ENCODE measurements at places on chromosomes 7 and 10.

DNA sequence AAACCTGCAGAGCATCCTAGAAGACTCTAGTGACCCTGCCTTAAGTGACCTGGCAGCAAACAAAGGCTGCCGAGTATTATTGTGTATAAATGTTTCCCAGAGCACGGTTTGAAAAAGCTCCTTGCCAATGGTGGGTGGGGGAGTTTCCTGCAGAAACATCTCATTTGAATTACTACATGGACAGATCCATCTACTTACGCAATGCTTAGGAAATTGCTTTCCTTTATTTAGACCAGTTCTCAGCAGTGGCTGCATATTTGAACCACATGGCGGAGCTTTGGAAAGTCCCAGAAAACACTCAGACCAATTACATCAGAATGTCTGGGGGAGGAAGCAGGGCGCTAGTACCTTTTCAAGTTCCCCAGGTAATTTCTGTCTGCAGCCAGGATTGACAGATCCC lies 560.9 kb downstream of the SDK1 start:
- no peak for DNase-seq

DNA sequence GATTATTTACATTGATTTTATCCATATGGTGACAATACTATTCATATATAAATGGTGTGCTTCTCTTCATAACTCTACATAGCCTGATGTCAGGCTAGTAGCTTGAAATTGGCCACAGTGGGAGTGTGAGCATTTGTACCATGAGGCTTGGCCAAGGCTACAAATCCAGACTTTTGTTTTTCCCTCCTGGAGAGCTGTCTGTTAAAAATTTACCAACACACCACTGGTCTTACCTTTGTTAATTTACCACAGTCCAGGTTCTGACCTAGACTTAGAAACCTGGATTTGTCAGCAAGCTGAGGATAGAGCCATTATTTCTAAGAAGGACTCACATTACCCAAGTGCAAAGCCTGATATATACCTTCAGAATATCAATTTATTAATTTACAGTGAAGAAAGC lies 45.5 kb upstream of the ATRNL1 start:
- no peak for DNase-seq

- DNase-seq = no peak
These were observed 142.8 kb downstream of the DNAJC1 start for GRCh38 chr10:21860718-21861117.

DNA sequence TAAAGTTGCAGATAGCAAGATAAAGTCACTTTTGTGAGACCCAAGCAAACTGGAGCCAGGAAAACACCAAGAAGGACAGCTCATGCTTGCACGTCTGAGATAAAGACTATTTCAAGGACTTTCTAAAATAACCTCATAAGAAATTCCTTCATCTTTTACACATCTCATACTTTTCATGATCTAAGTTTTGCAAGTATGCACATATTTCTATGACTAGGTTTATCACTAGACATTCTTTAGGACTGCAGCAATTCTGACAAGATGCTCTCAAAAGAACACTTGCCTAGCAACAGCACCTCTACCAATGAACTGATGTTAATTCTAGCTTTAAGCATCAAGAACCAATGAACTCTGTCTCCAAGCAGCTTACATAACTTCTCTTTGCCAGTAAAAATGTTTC lies 457.6 kb downstream of the SEMA3D start:
- DNase-seq = no peak

GRCh38 chr7:74175340-74175739 lies 1.2 kb downstream of the EIF4H start:
- DNase-seq = no peak

- no peak for DNase-seq
These were observed 24.8 kb downstream of the ARHGAP19 start for GRCh38 chr10:97267671-97268070.

- no peak for DNase-seq
These were observed 34.6 kb downstream of the ZEB1 start for GRCh38 chr10:31353574-31353973.

- DNase-seq = no peak
These were observed 9.7 kb downstream of the ADAP1 start for GRCh38 chr7:944744-945143.

GRCh38 chr10:51832652-51833383 lies 133.4 kb upstream of the CSTF2T start:
- DNase-seq = no peak

DNA sequence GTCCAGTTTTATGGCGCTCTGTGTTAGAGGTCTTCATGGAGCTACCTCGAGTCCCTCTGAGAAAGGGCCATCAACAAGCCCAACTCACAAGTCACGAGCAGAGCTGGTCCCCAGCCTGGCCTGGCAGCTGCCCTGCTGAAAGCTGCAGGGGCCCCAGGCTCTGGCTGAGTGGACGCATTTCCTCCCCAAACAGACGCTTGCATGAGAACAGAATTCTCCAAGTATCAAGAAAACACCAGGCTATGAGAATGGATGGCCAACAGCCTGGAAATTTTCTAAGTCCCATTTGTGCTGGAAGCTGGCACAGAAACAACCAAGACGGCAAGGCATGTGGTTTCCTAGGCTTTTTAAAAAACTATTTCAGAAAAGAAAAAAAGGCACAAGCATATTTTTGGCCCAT lies 114.8 kb downstream of the FAM53B start:
- no peak for DNase-seq

GRCh38 chr7:46071076-46071475 lies 150.0 kb upstream of the IGFBP3 start:
- no peak for DNase-seq

DNA sequence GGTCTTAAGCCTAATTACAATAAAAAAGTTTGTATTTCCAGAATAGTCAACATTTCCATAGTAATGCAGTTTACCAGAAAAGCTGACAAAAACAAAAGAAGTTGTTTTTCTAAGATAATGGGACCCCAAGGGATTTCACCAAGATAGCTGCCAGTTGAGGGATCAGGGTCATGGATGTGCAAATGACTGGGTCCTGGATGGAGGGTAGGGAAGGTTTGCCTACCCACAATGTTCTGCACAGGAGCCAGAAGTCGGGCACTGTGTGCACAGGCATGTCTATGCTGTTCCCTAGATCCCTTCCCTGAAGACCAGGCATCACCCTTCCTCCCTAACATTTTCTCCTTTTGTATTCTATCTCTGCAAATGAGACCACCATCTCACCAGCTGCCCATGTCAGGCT lies 94.1 kb upstream of the FAM133B start:
- DNase-seq = no peak

DNA sequence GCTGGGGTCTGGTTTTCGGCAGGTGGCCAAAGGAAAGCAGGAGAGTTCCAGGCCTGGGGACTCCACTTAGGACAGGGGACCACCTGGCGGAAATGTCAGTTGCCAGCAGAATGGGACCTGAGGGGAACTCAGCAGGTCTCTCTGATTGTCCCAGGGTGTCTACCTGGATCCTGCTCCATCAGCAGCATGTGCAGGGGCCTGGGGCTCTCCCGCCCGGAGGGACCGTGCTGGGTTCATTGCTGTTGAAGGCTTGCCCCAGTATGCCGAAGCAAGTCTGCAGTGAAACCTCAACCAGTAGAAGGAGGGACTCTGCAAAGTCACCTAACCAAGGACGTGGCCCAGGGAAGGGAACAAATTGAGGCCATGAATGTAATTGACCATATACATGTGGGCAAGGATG lies 506.5 kb upstream of the MKI67 start:
- DNase-seq = no peak

DNA sequence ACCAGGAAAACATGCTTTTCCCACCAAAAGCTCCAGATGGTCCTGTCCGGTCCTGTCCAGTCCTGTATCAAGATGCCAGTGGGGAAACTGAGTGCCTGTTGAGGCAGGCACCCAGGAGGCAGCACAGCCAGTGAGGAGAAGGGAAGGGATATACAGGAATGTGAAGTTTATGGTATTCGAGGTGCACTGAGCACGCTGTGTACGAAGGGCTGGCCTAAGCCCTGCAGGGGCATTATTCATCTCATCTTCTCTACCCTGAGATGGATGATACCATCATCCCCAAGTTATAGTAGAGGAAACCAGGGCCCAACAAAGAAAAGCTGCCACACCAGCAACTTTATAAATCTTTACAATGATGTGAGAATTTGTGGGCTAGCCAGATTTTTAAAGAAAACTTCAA lies 23.4 kb upstream of the FXYD4 start:
- no peak for DNase-seq

DNA sequence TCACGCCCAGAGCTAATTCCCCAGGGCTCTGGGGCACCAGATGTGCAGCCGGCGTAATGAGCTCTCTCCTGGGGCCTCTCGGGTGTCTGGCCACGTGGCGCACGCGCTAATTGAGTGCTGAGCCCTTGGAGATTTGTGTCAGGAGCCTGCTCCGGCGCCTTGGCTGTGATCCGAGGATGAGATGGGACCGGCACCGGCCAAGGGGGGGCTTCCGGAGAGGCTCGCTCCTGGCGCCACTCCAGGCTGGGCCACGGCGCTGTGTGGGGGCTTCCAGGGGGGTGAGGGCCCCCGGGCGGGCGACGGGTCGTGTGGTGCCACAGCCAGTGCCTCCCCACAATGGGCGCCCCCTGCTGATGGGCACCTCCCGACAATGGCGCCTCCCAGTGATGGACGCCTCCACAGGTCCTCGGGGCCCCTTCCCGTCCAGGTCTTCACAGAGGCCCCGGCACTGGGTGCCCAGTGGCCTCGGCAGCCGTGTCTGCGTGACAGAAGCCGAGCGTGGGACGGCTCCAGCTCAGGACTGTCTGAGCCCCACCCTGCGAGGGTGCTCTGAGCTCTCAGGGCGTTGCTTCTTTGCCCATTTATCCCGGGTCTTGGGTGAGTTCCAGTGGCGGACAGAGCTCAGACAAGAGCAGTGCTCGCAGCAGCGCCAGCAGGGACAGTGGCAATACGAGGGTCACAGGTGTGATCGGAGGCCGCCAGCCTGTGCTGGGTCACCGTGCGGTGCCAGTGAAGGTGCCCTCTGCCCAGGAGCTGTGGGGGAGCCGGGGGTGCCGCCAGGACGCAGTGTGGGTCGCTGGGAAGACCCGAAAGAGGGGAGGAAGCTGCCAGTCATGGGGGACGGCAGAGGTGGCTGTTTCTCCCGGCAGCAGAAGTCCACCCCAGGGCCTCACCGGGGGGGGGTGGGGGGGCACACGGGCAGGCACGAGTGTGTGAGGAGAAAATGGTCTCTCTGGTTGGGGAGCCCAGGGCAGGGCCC lies 8.2 kb upstream of the NKX6-2 start:
- DNase-seq = no peak

DNA sequence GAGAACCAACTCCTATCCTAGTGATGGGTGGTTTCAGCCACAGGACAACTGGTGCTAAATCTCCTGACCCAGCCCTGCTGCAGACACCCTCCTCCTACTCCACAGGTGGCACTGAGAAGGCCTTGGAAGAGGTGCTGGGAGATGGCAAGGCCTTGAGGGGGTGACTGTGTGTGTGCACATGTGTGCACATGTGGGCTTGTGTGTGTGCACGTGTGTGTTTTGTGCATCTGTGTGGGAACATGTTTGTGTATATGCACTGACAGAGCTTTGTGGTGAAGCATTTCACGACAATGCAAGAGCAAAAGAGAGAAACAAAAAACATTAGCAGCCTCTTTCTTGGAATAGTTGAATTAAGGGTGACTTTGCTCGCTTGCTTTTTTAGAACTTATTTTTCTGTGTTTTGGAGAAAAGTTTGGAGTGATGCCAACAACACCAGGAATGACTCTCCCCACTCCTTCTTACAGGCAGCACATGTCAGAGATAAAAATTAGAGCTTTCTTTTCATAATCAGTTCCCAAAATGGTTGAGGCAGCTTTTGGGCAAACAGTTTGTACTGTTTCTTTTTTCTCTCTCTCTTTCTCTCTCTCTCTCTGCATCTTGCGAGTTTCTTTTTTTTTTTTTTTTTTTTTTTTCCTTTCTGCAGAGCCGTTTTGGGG lies 69.5 kb downstream of the SEC61G start:
- DNase-seq = no peak

- no peak for DNase-seq
These were observed 96.0 kb downstream of the SAMD9 start for GRCh38 chr7:93021748-93022147.

DNA sequence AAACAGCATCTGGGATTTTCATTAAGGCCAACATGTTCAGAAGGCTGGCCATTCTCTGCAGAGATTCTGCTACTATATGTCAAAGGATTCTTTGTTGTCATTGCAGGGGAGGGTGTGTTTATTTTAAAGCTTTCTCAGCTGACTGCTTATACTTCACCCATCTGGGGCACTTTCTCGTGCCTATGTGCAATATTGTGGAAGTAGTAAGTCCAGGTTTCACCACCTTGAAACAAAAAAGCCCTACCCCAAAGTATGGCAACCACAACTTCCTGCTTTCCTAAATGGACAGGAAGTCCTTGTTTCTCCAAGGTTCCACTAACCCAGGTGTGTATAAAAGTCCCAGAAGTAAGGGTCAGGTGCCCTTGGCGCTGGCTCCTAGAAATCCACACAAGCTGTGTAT lies 58.7 kb upstream of the COL1A2 start:
- DNase-seq = no peak

DNA sequence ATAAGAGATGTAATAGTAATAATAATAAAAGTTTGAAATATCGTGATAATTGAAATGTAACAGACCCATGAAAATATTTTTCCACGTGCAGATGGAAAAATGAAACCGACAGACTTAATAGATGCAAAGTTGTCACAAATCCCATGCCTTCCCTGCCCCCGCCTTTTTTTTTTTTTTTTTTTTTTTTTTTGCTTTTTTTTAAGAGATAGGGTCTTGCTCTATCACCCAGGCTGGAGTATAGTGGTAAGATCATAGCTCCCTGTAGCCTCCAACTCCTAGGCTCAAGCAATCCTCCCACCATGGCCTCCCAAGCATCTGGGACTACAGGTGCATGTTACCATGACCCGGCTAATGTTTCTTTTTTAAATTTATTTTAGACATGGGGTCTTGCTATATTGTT lies 80.5 kb downstream of the JMJD1C start:
- DNase-seq = no peak

- DNase-seq = no peak
These were observed 46.9 kb downstream of the PRPF18 start for GRCh38 chr10:13633689-13634088.

All from GM19239 (cell line).